Activated CD4-positive, alpha-beta T cell treated with anti-CD3 and anti-CD28 coated beads, Interleukin-2, amount 50 U/mL, for 4 hours (primary cell): ENCODE measurements at places on chromosomes 2 and 18.

DNA sequence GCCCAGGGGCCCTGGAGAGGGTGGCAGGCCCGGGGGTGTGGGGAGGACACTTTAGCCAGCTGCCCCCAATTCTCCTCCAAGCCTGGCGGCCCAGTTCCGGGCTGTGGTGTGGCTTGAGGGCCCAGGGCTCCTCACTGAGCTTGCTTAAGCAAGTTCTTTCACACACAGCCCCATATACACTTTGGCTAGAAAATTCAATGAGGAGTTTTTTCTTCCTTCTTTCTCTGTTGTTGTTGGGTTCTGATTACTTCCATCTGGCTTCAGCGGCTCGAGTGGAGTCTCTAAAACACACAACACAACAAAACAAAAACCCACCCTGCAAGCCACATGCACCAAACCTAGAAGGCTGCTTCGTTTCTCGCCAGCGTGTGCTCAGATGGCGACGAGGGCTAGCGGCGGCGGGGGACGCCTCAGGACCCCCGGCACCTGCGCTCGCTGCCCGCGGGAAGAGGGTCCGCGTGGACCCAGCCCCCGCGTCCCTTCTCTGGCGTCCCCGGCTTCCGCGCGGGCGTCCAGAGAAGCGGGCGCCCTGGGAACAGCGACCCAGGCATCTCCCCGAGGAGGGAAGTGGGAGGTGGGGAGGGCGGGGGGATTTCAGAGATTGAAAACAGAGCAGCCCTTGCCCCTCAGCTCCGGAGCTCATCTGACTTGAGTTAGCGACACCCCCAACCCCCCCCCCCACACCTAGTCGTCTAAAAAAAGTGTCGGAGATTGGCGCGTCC, 577 bp upstream of the GLI2 start:
- no peak for DNase-seq

GRCh38 chr18:26460449-26461091, 87.8 kb downstream of the KCTD1 start:
- no peak for DNase-seq

DNA sequence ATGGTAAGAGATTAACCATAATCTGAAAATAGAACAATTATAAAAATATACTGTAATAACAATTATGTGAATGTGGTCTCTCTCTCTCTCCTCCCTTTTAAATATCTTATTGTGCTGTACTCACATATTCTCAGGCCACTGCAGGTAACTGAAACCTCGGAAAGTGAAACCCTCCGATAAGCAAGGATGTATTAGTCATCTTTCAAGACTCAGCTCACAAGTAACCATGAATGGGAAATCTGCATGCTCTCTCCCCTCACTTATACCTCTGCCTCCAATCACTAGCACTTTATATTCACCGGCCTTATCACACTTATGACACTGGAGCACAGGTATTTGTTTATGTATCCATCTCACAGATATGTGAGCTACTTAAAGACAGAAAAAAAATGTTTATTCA, 139.7 kb downstream of the LRP2 start:
- no peak for DNase-seq

GRCh38 chr2:218145124-218145523, 19.3 kb downstream of the CXCR2 start:
- no peak for DNase-seq

- peak; percentile 46 for DNase-seq
These were observed 97.0 kb downstream of the NEB start for GRCh38 chr2:151637271-151637781.

DNA sequence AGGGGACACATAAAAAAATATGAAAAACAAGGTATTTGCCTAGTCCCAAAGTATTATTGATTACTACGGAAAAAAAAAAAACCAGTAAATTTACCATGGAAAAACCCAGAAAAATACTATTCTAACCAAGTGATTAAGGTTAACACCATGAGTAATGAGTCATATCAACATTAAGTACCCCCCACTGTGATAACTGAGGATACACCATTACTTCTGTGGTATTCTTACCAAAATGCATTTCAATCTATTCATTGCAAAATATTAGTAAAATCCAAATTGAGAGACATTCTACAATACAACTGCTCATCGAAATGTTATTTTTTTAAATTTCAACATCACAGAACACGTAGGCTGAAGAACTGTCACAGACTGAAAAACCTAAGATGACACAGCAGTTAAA, 669.8 kb downstream of the ZEB2 start:
- no peak for DNase-seq

- DNase-seq, result no peak
These were observed 344.2 kb downstream of the MTX2 start for GRCh38 chr2:176613323-176613987.

- DNase-seq, result no peak
These were observed 1.8 kb downstream of the CHRNA1 start for GRCh38 chr2:174762464-174762863.

DNA sequence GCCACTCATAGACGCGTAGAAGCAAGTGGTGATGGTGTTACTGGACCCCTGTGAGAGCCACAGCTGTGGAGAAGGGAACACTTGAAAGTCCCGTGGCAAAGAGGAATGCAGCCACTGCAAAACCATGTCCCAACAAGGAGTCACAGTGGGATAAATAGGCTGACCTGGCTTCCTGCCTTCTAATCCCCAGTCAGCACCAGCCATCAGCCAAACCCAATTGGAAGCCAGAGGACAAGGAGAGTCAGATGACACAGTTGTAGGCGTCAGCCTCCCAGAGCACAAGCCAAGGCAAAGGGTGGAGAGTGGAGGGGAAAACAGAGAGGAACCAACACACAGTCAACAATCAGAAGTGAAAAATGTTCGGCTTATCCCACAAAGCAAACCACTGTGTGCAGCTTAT, 5.5 kb upstream of the CYBRD1 start:
- DNase-seq, result no peak

DNA sequence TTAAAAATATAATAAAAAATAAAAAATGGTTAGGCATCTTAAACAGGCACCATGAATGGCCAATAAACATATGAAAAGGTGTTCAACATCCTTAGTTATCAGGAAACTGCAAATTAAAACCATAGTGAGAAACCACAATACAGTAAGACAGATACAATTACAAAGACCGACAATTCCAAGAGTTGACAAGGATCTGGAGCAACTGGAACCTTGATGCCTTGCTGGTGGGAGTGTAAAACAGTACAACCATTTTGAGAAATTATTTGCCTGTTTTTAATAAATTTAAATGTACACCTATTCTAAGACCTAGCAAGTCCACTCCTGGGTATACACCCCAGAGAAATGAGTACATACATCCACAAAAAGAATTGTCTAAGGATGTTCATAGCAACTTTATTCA, 49.1 kb downstream of the NGEF start:
- no peak for DNase-seq

GRCh38 chr2:9273486-9274130, 67.0 kb downstream of the ASAP2 start:
- no peak for DNase-seq

- no peak for DNase-seq
These were observed 537 bp upstream of the STAT4 start for GRCh38 chr2:191151331-191151730.

DNA sequence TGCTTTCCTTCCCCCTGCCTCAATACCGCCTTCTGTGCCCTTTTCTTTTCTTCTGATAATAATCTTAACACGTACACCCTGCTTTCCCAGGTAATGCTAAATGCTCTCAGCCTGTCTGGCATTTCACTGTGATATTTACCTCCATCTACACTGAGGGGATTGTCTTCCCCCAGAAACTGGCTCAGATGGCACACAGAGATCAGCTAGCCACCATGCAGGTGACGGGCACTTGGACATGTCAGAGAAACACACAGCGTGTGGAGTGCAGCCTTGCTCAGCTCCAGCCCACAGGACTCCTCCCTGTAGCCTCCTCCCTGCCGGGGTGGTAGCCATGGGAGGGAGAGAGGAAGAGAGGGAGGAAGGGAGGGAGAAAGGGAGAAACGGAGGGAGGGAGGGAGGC, 131.2 kb downstream of the EIPR1 start:
- no peak for DNase-seq

DNA sequence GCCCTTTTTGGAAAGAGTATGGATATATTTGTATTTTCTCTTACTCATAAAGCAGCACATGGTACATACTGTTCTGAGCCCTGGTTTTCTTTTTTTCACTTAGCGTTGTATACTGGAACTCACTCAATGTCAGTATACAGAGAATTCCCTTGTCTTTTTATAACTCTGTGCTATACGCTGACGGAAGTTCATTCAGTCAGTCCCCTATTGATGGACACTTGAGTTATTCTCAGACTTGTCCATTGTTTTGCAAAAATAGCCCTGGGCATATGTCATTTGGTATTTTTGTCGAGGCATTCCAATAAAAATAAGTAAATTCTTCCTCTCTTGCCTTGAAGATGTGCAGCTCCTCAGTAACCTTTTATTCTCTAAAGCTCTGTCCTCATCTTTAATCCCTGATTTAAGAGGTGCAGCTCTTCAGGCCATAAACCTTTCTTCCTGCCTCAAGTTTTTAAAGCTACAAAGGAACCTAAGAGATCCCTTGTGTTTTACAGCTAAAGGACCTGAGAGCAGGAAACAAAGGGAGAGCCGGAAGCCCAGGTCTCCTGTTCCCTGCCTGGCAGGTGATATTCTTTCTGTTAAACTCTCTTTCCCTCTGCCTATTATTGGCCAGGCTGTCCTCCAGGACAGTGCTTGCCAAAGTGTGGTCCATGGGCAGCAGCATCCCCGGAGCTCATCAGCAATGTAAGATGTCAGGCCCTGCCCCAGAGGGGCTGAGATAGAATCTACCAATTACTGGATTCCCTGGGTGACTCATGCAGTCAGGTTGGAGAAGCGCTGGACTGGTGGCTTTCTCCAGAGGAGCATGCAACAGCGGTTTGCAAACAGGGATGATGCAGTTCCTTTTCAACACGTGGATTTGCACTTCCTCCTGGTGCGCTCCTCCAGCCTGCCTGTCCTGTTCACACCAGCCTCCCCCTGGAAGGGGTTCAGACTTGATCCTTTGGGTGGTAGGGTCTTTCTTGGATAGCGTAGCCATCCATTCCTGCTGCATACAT, 158.0 kb downstream of the NEDD4L start:
- DNase-seq, result no peak

DNA sequence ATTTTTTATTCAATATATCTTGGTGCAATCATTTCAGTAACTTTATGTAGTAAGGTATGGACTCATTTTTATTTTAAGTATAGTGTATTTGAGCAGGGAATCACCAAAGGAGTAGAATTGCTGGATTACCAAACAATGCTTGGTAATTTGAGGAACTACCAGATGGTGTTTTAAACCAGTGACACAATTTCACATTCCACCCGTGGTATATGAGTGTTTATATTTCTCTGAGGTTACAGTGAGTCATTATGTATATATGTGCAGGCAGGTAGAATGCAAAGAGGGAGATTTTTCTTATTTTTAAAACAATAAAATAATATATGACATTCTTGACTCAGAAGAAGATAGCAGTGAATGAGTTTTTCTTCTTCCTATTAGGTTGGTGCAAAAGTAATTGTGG, 596.9 kb downstream of the DCC start:
- no peak for DNase-seq

DNA sequence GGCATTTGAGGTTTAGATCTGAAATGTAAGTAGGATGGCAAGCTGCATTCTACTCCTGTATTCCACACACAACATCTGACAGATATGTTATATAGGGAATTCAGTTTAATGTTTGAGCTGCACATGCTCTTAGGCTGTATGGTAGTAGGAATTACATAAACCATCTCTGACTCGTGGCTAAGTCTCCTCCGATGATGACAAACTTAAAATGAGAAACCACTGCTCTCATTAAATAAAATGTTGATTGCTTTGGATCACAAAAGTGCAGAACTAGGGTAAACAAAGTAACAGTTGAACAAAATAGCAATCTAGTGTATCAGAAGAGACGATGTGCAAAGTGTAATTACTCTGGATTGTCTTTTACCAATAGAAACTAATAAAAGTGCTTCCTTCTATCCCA, 50.1 kb upstream of the WDR75 start:
- DNase-seq, result no peak

DNA sequence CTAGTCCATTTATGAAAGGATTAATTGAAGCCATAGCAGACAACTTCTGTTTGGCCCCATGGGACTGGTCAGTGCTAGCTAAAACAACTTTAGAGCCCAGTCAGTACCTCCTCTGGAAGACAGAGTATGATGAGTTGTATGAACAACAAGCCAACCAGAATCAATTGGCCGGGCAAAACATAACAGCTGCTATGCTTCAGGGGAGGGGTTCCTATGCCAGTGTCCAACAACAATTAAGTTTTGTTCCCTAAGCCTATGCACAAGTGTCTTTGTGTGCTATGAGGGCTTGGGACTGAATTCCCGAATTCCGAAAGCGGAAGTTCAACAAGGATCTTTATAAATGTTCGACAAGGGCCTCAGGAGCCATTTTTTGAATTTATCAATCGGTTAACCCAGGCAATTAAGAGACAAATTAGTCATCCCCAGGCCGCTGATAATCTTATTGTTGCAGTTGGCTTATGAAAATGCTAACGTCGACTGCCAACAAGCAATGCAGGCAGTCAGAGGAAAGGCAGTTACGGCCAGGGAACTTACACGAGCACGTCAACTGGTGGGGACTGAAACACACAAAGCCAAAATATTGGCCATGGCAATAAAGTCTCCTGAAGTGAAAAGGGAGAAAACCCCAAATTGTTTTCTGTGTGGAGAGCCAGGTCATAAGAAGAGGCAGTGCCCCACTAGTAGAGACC, 57.9 kb downstream of the ZNF638 start:
- DNase-seq, result no peak

- no peak for DNase-seq
These were observed 389.3 kb downstream of the IRS1 start for GRCh38 chr2:226410247-226410835.

DNA sequence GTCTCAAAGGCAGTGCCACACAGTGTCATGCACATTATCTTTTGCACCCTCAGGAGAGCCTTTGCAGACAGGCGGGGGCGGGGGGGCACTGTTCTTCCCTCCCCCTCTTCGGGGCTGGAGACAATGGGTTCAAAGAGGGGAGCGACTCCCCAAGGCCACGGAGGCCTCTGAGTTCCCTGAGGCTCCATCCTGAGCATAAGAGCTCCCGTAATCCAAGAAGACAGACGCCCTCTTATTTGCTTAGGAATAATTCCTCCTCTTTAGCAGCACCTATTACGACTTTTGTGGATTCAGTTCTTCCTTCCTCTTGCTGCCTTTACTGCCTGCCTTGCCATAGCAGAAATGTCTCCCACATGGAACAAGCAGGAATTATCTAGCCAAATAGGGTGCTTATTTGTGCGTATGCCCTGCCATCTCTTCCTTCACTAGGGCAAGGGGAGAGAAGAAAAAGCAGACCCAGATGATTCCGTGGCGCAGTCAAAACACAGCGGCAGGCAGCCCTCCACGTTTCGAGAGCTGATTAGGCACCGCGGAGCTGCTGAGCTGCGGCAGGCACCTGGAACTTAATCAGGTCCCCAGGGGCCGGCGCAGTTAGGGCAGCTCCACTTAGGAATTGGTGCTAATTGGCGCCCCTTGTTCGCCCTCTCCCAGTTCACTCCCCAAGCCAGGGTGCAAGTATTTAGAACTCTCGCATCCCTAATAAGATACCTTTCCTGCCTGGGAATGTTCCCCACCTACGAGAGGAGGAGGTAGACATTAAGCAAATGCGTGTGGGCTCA, 233.4 kb upstream of the MYT1L start:
- DNase-seq, result no peak

DNA sequence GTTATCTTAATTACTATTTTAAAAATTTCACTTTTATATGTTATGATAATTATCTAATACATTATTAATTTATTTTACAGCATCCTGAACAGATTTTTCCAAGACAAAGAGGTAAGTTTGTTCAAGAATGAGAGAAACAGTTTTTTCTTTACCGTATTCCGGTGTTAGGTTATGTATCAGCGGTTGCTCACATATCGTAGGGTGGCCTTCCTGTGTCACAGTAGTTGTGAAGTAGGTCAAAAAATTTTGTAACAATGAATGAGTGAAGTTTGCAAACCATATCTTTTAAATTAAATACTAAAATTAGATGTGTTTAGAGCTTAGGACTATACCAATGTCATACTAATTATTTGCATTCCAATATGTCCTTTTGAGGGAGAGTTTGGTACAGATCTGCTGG, 33.5 kb downstream of the MRPS9 start:
- no peak for DNase-seq
